ENCODE measurements at places on chromosomes 5 and 9. TPM values are rescaled to one million over a fixed set of nuclear protein-coding genes. Genes with fewer than 3 reads are reported as not detected.

Gene IL17B
- not detected for total RNA-seq

Gene SNCAIP
- not detected for total RNA-seq

Gene LCN1
- total RNA-seq = not detected

Gene SPATA31E1
- total RNA-seq = not detected

Gene PRELID2
- total RNA-seq = 1.7 TPM

Gene TEK
- under 0.01 TPM for total RNA-seq

Data from mononuclear cell (primary cell).